ENCODE measurements at places on chromosomes 1 and 21.

GRCh38 chr1:157274698-157275534 is 136.7 kb upstream of the ETV3 start:
- DNase-seq, result no peak

DNA sequence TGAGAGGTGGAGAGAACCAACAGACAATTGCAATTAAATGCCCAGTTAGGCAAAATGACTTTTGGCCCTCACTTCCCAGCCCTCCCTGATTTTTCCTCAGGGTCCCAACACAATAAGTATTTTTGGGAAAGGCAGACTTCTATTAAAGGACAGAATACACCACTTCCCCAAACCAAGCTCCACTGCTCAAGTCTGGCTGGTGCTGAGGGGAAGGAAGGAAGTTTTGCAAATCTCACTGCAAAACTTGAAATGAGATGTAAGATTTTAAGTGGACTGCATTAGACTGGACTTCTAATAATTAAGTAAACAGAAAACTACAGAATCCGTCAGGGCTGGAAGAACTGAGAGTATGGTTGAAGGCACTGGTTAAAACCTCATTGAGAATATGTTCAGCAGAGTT is 32.2 kb upstream of the CD1D start:
- no peak for DNase-seq

DNA sequence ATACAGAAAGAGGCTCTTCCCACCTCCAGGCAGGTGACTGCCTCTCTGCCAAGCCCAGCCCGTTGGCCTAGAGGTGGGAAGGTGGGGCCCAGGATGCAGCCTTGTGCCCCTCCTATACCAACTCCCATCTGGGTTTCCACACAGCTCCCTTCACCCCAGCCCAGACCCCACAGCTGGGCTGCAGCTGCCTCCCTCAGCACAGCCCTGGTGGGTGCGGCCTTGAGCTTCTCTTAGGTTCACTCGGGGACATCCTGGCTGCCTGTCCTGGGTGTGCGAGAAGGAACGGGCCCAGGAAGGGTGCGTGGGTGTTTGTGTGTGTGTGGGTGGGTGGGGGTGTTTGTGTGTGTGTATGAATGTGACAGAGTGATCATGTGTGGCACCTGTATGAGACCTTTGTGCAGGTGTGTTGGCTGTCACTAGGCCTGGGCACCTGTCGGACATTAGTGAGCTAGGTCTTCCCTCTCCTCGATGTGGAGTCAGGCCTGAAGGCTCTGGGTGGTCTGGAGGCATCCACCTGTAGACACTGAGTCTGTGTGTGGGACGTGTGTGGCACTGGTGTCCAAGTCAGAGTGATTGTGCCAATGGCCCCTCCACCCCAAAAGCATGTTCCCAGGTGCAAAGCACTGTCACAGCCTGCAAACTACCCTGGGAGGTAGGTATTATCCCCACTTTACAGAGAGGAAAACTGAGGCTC is 30.7 kb downstream of the FOXO6 start:
- DNase-seq, result no peak

- no peak for DNase-seq
These were observed 73.4 kb upstream of the SYT6 start for GRCh38 chr1:114227059-114227458.

- no peak for DNase-seq
These were observed 75.0 kb downstream of the CLIC6 start for GRCh38 chr21:34743831-34744230.

GRCh38 chr1:245609354-245610150 is 454.8 kb downstream of the KIF26B start:
- DNase-seq, result no peak

- DNase-seq, result no peak
These were observed 3.2 kb downstream of the DISP3 start for GRCh38 chr1:11482198-11482597.

- no peak for DNase-seq
These were observed 82.7 kb upstream of the ROR1 start for GRCh38 chr1:63690966-63691700.
